ENCODE measurements at places on chromosomes 2 and 18.

GRCh38 chr2:72394541-72395070 is 246.9 kb upstream of the CYP26B1 start:
- DNase-seq: no peak

DNA sequence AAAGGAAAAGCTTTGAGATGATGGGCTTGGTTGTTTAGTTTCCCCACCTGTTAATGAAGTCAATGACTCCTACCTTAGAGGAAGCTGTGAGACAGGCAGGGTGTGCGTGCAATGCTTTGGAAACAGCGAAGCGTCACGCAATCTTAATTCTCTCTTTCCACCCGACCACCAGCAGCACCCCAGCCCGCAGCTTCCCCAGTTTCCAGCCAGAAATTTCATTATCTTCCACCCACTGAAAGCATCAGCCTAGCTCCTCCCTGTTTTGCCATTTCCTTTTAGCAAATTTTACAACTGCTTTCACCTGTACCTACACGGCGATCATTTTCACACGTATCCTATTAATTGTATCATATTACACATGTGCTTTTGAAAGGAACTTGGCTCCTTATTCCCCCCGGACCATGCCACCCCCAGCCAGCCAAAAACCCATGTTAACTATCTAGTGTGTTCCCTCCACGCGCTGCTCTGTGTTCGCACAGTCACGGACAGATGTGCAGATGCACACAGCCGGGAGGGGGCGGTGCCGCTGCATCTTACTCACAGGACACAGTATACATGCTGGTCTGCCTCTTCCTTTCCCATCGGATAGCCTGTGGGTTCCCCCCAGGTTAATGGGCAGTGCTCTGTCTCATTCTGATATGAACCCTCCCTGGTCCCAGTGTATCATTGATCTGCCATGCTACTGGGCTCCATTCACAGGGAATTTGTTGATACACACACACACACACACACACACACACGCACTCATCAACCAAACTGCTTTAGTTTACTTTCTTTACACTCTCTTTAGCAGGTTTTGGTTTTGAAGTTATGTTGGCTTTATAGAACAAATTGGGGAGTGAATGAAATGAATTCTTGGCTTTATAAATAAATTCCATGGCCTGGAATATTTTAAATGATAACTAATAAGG is 22.4 kb downstream of the CYP27C1 start:
- peak; percentile 32 for DNase-seq

GRCh38 chr2:127659408-127660290 is 13.7 kb downstream of the GPR17 start:
- no peak for DNase-seq

DNA sequence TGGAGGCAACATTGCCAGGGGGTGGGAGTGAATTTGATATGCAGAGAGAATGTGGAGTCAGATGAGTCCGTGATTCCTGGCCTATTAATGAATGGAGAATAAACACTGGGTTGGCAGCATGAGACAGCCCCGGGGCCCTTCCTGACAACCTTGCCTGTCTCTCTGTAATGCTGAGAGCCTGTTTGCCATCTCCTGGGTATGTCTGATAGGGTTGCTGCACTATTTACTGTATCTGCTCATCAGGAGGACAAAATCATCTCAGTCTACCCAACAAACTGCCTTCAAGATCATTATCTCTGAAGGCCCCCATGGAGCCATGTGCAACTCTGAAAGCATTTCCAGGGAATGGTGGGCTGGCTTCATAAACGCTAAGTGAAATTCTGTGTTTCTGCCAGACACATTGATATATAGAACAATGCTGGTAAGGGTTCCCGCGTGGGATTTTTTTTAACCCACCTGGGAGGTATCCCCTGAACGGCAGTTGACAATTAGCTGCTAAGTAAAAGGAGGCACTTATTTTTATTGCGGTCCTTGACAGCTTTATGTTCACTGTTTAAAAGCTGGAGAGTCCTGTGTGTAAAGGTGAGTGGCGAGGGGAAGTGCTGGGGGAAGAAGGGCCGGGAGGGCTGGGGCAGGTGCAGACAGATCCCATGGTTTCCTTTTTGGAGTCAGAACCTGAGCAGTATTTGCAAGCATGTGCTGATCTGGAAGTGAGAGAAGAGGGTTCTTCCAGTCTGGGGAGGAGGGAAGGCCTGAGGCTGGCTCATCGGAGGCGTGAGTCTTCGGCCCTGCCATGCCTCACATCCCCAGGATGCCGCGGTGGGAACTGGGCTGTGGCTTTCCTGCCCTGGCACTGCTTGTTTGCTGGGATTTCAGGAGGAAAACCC is 64.8 kb downstream of the ARHGAP25 start:
- DNase-seq: no peak

DNA sequence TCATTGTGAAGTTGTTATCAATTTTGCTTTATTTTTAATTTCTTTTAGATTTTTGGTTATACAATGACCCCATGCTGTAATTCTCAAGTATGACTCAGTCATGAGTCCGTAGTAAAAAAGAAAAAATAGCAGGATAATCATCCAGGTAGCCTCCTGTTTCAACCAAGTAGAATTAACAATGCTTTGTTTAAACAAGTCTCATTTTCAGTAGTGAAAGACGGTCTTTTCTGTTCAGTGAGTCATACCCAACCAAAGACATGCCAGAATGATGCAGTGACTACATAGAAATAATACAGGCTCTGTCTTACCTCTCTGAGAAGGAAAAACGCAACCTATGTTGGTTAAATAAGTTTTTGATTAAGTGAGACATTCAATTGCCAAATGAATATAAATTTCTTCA is 67.8 kb upstream of the DSC1 start:
- no peak for DNase-seq

GRCh38 chr2:20611077-20611843 is 39.6 kb downstream of the HS1BP3 start:
- no peak for DNase-seq

DNA sequence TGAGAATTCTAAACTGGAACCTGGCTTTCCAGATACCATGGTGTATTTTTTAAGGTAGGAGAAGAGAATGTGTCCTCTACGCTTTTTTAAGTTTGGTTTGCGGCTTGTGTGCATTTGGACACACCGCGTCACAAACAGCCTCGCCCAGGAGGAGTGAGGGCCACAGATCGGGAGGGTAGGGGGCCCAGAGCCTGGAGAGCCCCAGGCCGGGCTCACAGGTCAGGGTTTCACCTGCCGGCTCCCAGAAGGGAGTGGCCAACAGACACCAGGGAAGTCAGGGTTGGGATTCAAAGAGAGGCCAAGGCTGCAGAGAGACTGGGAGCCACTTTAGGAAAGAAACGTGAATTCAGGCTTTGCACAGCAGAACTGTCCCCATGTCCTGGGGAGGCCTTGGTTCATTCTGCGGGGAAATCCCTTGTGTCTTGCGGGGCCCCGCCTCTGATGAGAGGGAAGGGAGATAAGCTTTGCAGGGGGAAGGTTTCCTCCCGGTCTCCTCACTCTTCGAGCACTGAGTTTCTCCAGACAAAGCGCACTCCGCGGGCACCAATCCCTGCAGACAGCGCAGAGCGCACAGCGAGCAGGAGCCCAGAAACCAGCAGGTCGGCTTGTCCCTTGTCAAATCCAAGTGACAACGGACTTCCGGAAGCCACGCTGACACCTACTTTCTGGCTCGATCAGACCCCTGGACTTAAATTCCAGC is 2.0 kb upstream of the TUBB6 start:
- DNase-seq: no peak

DNA sequence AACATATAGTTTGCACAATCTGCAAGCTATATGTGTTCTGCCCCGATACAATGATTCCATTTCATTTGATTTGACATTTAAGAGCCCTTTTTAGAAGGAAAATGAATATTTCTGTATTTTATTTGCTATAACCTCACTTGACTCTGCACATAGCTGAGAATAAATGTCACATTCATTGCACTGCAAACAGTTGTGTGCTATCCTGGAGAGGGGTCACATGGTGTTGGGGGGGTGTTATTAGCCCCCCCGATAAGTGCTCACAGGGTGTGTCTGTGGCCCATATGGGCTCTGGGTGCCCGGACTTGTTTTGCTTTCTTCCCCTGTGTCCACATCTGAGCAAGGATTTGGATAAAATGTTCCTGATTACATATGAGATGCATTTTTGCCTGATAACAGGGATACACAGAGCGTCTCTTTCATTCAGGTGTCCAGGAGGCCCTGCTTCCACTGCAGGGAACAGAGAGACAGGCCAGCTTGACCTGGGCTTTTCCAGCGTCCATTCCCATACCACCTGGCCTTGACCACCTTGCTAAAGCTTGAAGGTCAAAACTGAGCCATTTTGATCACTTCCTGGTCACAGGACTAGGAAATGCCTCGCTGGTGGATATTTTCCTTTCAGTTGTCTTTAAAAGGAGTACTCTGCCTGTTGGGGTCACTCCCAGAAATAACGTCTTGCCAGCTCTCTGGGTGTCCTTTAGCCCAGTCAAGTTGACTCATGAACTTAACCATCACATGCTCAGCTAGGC is 38.4 kb upstream of the ID2 start:
- DNase-seq: no peak

GRCh38 chr2:167534443-167534842 is 646.2 kb downstream of the XIRP2 start:
- DNase-seq: no peak

DNA sequence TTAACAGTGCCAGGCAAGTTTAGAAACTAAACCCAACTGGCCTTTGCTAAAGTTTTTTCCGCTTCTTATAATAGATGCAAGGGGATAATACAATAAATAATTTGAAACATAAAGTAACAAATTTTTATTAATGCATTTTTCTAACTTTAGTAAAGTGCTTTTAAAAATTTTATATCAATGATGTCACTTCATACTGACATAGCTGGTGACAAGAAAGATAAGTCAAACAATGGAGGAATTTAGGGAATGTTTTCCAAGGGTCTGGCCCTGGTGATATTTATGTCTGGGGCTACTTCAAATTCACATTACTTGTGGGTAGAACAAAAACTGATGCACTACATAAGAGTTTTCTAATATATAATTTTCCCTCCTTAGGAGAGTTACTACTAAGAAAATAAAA is 61.2 kb upstream of the CBLN2 start:
- DNase-seq: no peak

DNA sequence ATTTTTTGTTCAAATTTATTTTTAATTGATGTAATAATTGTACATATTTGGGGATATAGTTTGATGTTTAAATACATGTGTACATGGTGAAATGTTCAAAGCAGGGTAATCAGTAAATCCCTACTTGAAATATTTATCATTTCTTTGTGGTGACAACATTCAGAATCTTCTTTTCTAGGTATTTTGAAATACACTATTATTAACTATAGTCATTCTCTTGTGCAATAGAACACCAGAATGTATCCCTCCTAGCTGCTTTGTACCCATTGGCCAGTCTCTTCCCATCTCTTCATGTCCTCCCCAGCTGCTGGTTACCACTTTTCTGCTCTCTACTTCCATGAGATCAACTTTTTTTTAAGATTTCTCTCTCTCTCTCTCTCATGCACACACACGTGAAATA is 126.5 kb downstream of the ZNF407 start:
- no peak for DNase-seq

DNA sequence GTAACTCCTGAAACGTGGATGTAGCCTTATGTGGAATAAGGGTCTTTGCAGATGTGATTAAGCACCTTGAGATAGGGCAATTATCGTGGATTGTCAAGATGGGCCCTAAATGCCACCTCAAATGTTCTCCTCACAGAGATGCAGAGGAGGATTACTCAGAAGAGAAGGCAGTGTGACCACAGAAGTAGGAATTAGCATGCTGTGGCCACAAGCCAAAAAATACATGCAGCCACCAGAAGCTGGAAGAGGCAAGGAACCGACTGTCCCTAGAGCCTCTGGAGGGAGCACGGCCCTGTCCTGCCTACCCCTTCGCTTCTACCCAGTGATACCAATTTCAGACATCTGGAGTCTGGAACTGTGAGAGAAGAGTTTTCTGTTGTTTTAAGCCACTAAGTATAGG is 47.3 kb upstream of the MGAT5 start:
- DNase-seq: no peak

DNA sequence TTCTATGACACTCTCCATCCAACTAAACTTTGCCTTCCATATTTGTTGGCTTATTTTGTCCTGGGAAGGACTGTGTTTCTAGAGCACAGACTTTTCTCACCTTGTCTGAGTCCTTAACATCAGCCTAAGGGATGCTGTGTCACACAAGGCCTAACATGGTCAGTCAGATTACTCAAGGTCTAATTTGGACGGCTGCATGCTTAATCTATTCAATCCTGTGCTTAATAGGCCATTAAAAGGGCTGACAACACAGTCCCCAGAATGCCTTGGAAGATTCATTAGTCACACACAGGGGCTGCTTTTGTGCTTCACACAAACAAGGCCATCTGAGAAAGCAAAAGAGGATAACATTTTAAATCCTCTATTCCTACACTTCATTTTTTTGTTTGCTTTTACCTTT is 84.0 kb downstream of the DYNAP start:
- DNase-seq: no peak

GRCh38 chr18:32470460-32470713 is 295 bp downstream of the GAREM1 start:
- DNase-seq: no peak

- no peak for DNase-seq
Observed at GRCh38 chr2:43212931-43213330, 13.5 kb downstream of the ZFP36L2 start.

- DNase-seq: no peak
Observed at GRCh38 chr2:145626301-145626700, 1106.4 kb upstream of the ZEB2 start.

GRCh38 chr18:35095983-35096676 is 54.9 kb downstream of the MAPRE2 start:
- no peak for DNase-seq

GRCh38 chr2:237154082-237154638 is 68.5 kb downstream of the COPS8 start:
- peak; percentile 12 for DNase-seq

- DNase-seq: no peak
Observed at GRCh38 chr2:25430556-25430955, 88.8 kb upstream of the DNMT3A start.

- DNase-seq: no peak
Observed at GRCh38 chr18:77092104-77093066, 40.2 kb downstream of the MBP start.

- no peak for DNase-seq
Observed at GRCh38 chr2:123693836-123694235, 331.3 kb upstream of the CNTNAP5 start.

- DNase-seq: no peak
Observed at GRCh38 chr18:66560094-66560493, 43.8 kb downstream of the CDH19 start.

DNA sequence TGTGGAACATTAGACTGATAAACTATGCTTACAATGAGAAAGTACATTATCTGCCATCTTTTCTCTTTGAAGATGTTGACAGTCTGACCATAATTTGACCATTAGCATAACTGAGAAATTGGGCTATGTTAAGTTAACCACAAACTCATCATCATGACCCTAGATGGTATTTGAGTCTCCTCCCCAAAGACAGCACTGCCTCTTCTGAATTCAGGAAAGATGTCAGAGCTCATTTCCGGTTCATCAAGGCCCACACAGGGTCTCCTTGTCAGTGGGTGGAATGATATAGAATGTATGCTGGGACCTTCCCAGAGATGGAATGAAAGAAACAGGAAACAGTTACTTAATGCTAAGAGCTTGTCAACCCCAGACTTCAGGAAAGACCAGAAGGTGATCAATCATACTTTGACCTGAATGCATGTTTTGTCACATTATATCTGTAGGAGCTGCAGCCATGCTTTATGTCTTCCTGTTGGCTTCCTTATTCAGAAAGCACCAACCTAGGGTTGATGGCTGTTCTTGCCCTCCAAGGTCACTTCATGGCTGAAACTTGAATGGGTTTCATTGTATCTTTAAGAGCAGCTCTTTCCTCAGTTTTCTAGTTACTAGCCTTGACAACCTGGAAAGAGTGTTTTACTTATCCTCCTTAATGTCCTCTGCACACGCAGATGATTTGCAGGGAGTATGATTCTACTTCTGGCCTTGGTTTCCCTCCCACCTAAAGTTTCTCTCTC is 99.1 kb upstream of the NEUROD1 start:
- no peak for DNase-seq

GRCh38 chr2:85796341-85797262 is 42.8 kb downstream of the ATOH8 start:
- DNase-seq: no peak
